Endothelial cell (in vitro differentiated cells): ENCODE measurements at places on chromosomes 16 and 17. TPM values are rescaled to one million over a fixed set of nuclear protein-coding genes. Genes with fewer than 3 reads are reported as not detected.
A peak's percentile ranks its signal among the peaks of the same experiment; 100 is the strongest.

The CIBAR2 gene
- total RNA-seq: not detected

The PHOSPHO1 gene
- total RNA-seq: not detected

The ARMC7 gene
- 43.4 TPM for total RNA-seq

The CCL1 gene
- total RNA-seq: not detected

The RAMP2 gene
- total RNA-seq: 630 TPM

The TRPV3 gene
- not detected for total RNA-seq

The SHMT1 gene
- 18.9 TPM for total RNA-seq

The TP53TG3C gene
- not detected for total RNA-seq

The WNT9B gene
- total RNA-seq: 0.26 TPM

The KRTAP17-1 gene
- total RNA-seq: not detected

DNA sequence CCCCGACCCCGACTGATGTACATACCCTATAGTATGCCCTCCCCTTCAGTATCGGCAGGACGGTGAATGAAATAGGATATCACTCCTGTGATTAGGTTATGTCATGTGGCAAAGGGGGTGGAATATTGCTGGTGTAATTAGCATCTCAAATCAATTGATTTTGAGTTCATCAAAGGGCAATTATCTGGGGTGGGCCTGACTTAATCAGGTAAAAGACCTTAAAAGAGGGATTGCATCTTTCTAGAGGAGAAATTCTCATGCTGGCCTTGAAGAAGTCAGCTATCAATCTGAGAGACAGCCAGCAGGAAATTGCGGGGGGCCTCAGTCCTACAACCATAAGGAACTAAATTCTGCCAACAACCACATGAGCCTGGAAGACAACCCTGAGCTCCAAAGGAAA lies 10.3 kb downstream of the TRIM25 start:
- H3K4me1 ChIP-seq: no peaks in the 10 kb centered on the region
- peaks cover 4% of the 10 kb centered on the region for H3K27me3 ChIP-seq
- peaks cover 23% of the 10 kb centered on the region for H3K36me3 ChIP-seq
- DNase-seq: no peak

- H3K36me3 ChIP-seq: no peaks in the 10 kb centered on the region
- H3K27me3 ChIP-seq: no peaks in the 10 kb centered on the region
- H3K4me1 ChIP-seq: peaks cover 3% of the 10 kb centered on the region
- DNase-seq: no peak
Measured at GRCh38 chr16:16945207-16945606, 525.6 kb downstream of the XYLT1 start.

GRCh38 chr17:53844491-53845107 lies 21.9 kb downstream of the KIF2B start:
- H3K36me3 ChIP-seq: no peaks in the 10 kb centered on the region
- no peaks in the 10 kb centered on the region for H3K27me3 ChIP-seq
- no peaks in the 10 kb centered on the region for H3K4me1 ChIP-seq
- H3K4me3 ChIP-seq: no peak overlapping the region
- no peak overlapping the region for H3K27ac ChIP-seq

DNA sequence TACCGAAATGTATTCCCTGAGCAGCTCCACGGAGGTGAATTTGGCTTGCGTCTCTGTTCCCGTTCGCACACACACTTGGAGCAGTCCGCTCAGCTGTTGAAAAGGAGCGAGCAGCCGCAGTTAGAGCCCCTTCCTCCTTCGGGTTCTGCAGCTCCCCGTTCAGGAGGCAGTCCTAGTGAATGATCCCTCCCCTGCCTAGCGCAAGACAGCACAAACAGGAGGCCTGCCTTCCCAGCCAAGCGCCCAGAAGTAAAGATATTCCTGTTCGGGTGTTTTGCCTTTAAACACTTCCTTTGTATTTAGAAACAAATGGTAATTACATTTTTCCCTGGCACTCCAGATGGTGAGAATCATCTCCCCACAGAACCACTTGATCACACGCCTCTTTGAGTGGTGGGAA lies 64.7 kb downstream of the ABCC12 start:
- peaks cover 12% of the 10 kb centered on the region for H3K27me3 ChIP-seq
- no peaks in the 10 kb centered on the region for H3K4me1 ChIP-seq
- no peak overlapping the region for H3K27ac ChIP-seq
- no peak overlapping the region for H3K4me3 ChIP-seq
- no peaks in the 10 kb centered on the region for H3K36me3 ChIP-seq

DNA sequence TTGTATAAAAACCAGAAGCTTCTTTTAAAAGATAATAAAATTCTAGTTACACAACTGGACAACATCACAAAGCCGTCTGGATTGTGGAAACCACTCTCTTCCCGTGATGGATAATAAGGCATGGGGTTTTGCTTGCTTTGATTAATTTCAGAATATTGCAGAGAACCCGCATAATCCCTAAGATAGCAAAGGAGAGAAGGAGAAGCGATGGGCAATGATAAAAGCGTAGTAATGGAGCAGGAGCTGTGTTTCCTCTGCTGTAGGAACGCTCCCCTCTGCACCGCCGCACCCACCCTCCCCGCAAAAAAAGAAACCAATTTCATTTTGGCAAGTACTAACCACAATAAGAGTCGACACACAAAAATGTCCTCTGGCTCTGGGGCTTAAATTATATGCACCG lies 340.9 kb upstream of the PSMD7 start:
- DNase-seq: no peak
- no peaks in the 10 kb centered on the region for H3K27me3 ChIP-seq
- no peaks in the 10 kb centered on the region for H3K4me1 ChIP-seq

DNA sequence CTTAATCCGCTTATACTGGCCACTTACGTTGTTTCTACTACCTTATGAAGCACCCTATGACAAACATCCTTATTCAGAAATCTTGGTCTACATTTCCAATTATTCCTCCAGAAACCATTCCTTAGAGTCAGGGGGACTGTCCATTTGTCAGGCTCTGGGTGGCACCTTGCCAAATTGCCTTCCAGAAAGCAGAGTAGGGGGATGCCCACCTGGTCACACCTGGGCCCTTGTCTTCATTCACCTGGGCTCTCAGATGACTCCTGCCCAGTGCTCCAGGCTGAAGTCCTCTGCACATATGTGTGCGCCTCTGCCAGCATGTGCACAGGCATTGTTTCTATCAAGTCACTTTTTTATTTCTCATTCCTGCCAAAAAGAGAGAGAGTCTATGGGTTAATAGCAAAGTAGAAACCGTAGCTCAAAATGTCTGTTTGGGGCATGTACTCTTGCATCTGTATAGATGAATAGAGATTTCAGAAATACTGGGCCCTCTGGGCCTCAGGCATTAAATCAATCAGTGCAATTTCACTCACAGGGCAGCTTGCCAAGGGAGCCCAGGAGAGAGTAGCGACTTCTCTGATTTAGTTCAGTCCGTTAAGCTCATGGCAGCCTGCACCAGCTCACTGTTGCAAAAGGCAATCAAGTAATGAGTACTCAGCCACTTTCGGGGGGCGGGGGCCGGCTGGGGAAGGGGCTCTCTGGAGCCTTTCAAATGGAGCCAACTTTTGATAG lies 104.7 kb downstream of the SOCS1 start:
- H3K27ac ChIP-seq: no peak overlapping the region
- peaks cover 20% of the 10 kb centered on the region for H3K36me3 ChIP-seq
- no peak overlapping the region for H3K4me3 ChIP-seq
- peaks cover 6% of the 10 kb centered on the region for H3K27me3 ChIP-seq

- DNase-seq: peak; percentile 33
- H3K4me1 ChIP-seq: peaks cover 31% of the 10 kb centered on the region
- H3K36me3 ChIP-seq: peaks cover 14% of the 10 kb centered on the region
- peak overlapping the region; percentile 97 for H3K4me3 ChIP-seq
- H3K27ac ChIP-seq: peak overlapping the region; percentile 36
Measured at GRCh38 chr17:44220213-44221083, 973 bp upstream of the UBTF start.

GRCh38 chr17:37273409-37274051 lies 102.3 kb upstream of the C17orf78 start:
- H3K27ac ChIP-seq: no peak overlapping the region
- no peak for DNase-seq
- H3K36me3 ChIP-seq: peaks cover 9% of the 10 kb centered on the region
- no peak overlapping the region for H3K4me3 ChIP-seq

GRCh38 chr17:17220529-17220928 lies 14.4 kb upstream of the PLD6 start:
- H3K27ac ChIP-seq: no peak overlapping the region
- peaks cover 57% of the 10 kb centered on the region for H3K36me3 ChIP-seq
- no peak for DNase-seq
- H3K27me3 ChIP-seq: peaks cover 13% of the 10 kb centered on the region

DNA sequence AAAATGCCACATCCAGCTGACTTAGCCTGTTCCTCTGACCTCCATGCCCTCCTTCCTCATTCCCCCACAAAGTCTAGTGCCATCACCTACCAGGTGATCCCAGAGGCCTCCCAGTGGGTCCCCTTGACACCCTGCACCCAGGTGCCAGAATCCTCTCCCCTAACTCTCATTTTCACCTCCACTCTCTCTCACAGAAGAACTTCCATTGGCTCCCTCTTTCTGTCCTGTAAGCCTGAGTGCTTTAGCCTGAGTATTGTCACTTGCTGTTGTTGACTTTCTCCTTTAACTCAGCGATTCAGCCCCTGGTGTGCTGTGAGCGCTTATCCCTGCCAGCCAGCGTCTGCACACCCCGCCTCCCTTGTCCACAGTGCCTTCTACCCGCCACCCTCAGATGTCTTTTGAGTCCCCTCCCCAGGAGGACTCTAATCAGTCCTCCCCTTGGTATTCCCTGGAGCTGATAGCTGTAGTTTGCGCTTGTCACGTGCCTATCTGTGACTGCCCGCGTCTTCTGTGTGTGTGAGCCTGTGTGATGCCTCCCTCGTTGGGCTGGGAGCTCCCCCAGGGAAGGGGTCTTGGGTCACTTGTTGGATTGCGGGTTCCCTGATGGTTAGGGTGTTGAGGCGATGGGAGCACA lies 31.9 kb downstream of the ARHGAP23 start:
- peaks cover 25% of the 10 kb centered on the region for H3K27me3 ChIP-seq
- no peak overlapping the region for H3K27ac ChIP-seq
- H3K4me1 ChIP-seq: peaks cover 19% of the 10 kb centered on the region
- peaks cover 38% of the 10 kb centered on the region for H3K36me3 ChIP-seq

GRCh38 chr16:52372313-52372712 lies 174.6 kb downstream of the TOX3 start:
- H3K36me3 ChIP-seq: no peaks in the 10 kb centered on the region
- no peak for DNase-seq
- H3K27ac ChIP-seq: no peak overlapping the region
- H3K4me3 ChIP-seq: no peak overlapping the region

DNA sequence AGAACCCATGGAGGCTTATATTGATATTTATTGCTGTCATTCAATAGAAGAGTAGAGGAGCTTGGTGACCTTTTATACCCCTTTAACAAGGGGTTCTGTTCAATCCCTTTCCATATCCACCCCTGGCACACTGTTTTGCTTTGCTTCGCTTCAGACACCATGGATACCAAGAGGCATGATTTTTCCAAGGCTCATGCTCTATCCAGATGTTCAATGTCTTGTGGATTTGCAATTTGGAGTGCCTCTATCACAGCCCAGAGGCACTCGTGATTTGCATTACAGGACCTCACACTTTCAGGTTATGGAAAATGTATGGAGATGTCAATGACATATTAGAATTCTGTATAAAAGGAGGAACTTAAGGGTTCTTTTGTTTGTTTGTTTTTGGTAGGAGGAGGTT lies 21.5 kb downstream of the CFAP20 start:
- H3K4me1 ChIP-seq: peaks cover 42% of the 10 kb centered on the region
- peaks cover 9% of the 10 kb centered on the region for H3K27me3 ChIP-seq
- H3K4me3 ChIP-seq: no peak overlapping the region

- no peak overlapping the region for H3K4me3 ChIP-seq
- no peaks in the 10 kb centered on the region for H3K4me1 ChIP-seq
- peaks cover 5% of the 10 kb centered on the region for H3K27me3 ChIP-seq
- no peak overlapping the region for H3K27ac ChIP-seq
- no peaks in the 10 kb centered on the region for H3K36me3 ChIP-seq
Measured at GRCh38 chr16:29769507-29769906, 8.5 kb upstream of the ZG16 start.

DNA sequence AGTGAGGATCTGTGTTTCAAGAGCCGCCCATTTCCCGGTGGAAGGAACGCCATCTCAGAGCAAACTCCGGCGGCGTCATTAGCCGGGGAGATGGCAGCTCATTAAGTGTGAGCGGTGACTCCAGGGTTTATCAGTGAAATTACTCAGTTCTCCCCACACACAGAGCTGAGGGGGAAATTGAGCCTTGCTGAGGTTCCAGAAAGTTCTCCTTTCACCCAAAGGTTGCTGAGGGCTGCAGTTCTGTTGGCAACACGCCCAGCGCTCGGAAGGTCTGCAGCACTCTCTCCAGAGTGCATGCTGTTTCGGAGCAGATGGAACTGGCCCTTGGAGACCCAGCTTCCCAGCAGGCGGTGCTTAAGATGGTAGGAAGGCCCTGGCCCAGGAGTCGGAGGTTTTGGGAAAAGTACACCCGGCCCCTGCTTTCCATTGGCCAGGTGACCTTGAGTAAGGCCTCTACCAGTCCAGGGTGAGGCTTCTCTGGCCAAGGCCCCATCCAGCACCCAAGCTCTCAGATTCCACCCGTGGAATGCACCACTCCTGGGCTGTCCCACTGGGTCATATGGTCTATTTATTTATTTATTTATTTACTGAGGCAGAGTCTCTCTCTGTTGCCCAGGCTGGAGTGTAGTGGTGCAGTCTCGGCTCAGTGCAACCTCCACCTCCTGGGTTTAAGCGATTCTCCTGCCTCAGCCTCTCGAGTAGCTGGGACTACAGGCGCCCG lies 167.7 kb upstream of the CIBAR2 start:
- H3K4me1 ChIP-seq: no peaks in the 10 kb centered on the region
- H3K27ac ChIP-seq: no peak overlapping the region
- no peaks in the 10 kb centered on the region for H3K36me3 ChIP-seq
- no peak for DNase-seq
- H3K27me3 ChIP-seq: peaks cover 1% of the 10 kb centered on the region
- H3K4me3 ChIP-seq: no peak overlapping the region

DNA sequence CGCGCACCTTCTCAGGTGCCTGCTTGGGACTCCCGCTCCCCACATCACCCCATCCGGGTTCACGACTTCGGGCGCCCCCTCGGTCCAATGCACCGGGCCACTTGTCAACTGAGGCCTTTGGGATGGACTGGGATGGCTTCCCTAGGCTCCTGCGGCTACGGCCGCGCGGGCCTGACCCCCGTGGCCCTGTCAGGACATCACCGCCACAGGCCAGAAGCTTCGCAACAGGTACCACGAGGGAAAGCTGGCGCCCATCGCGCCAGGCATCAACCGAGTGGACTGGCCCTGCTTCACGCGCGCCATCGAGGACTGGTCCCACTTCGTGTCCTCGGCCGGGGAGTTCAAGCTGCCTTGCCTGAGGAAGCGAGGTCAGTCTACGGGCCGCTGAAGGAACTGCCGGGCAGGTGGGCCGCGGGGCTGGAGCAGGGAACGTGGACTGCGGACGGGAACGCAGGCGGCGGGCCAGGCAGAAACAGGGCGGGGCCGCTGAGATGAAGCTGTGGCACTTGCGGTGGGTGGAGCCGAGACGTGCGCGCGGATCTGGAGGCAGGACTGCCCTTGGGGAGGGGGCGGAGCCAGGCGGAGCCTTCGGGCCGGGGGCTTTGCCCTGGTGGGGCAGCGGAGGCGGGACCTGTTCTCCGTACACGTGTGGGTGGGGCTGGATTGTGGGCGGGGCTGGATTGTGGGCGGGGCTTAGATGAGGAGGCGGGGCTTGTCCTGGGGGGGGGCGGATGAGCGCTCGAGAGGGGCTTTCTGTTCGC lies 13.7 kb upstream of the CNGB1 start:
- H3K4me1 ChIP-seq: peaks cover 2% of the 10 kb centered on the region
- peak; percentile 86 for DNase-seq
- no peaks in the 10 kb centered on the region for H3K36me3 ChIP-seq
- H3K27ac ChIP-seq: no peak overlapping the region
- H3K4me3 ChIP-seq: peak overlapping the region; percentile 88
